ENCODE measurements at places on chromosomes 12 and 14.

GRCh38 chr12:96862326-96862725 lies 44.7 kb upstream of the NEDD1 start:
- DNase-seq: no peak

- DNase-seq: no peak
These were observed 12.5 kb upstream of the KSR2 start for GRCh38 chr12:117981267-117981666.

DNA sequence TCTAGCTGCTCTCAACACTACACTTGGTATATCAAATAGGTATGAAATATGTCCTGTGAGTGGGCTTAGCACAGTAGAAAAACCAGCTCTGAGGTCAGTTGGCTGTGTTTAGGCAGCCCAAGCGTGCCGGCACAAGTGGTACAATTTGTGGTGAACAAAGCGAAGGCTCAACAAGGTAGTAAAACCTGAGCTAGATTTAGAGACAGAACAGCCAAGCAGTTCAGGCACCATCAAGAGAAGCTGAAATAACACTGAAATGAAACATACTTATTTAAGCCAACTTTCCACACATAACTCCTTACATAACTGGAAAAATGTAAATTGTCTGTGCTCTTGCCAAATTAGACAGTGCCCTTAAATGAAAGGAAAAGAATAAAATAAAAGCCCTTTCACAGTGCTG lies 596.8 kb upstream of the FBXO33 start:
- DNase-seq: no peak

GRCh38 chr14:28772613-28773012 lies 6.0 kb downstream of the FOXG1 start:
- DNase-seq: no peak

GRCh38 chr14:32590157-32590556 lies 261.1 kb downstream of the AKAP6 start:
- no peak for DNase-seq

- DNase-seq: no peak
These were observed 64.9 kb upstream of the DAAM1 start for GRCh38 chr14:59123531-59123930.

DNA sequence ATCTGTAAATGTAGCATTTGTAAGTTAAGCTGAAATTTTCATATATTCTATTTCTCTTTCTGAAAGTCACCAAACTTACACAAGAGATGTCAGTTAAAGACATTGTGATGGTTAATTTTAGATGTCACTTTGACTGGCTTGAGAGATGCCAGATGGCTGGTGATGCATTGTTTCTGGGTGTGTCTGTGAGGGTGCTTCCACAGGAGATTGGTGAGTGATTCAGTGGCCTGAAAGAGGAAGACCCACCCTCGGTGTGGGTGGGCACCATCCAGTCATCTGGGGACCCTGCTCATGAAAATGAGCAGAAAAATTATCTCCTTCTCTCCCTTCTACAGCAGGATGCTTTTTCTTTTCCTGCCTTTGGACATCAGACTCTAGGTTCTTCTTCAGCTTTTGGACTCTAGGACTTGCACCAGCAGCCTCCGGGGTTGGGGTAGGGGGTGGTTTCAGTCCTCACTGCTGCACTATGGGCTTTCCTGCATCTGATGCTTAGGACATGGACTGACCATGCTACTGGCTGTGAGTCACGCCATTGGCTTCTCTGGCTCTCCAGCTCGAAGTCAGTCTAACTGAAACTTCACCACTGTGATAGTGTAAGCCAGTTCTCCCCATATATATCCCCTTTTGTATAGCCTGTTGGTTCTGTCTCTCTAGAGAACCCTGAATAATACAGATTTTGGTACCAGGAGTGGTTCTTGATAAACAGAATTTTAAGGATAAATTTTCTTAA lies 20.9 kb downstream of the PDE6H start:
- no peak for DNase-seq

GRCh38 chr14:103576371-103577024 lies 13.7 kb downstream of the COA8 start:
- DNase-seq: no peak

Measured in GM13977 (cell line).